Left renal pelvis (tissue), 4 donors: ENCODE measurements at places on chromosomes 1 and 21. TPM values are rescaled to one million over a fixed set of nuclear protein-coding genes. Genes with fewer than 3 reads are reported as not detected.
A peak's percentile ranks its signal among the peaks of the same experiment; 100 is the strongest.

DNA sequence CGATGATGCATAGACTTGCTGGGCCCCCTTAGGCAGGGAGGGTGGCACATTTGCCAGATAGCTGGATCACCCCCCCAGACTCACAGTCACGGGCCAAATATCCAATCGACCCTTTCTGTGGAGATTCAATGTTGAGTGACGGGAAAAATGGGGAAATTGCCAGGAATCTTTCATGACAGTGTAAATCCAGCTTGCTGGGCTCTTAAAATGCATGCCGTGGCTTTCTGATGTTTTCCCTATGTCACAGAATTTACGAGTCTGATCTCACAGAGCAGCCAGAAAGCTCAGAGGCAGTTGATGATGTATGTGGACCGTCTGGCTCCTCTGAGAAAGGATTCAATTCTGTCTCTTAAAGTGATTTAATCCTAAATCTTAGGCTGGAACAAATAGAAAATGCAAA, 150.1 kb upstream of the ZNF644 start:
- DNase-seq = peak; percentile 65

NBPF4 gene
- not detected for polyA plus RNA-seq

- DNase-seq = no peak
Observed at GRCh38 chr1:15386164-15386749, 23.4 kb upstream of the EFHD2 start.

ANKRD13C gene
- 27.7 TPM for polyA plus RNA-seq

GRCh38 chr1:158771950-158772866, at the start of gene OR6N1:
Gene OR6N1 (minus strand): TSS chr1:158772195. CDS start chr1:158766682, 5,513 bp downstream.
- no peak for DNase-seq

DNA sequence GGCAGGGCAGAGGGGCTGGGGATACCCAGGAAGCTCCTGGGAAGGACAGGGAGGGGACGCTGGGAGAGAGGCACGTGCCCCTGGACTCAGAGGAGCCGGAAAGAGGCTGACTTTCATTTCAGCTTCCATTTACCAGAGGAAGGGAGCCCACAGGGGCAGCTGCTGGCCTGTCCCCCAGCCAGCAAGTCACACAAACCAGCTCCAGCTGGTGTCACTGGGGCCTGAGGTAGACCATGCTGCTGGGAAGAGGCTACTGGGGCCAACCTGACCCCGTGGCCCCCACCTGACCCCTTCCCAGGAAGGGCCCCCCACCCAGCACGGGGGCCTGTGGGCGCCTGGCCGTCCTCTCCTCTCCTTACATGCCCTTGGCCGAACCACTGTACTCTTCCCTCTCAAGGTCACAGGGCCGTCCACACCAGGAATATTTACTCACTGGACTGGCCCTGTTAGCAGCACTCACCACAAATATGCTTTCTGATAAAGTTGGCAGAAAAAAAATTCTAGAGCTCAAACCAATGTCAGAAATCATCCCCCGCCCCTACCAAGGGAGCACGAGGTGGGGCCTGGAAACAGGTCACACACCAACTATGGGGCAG, 110.5 kb downstream of the CASZ1 start:
- no peak for DNase-seq

DNA sequence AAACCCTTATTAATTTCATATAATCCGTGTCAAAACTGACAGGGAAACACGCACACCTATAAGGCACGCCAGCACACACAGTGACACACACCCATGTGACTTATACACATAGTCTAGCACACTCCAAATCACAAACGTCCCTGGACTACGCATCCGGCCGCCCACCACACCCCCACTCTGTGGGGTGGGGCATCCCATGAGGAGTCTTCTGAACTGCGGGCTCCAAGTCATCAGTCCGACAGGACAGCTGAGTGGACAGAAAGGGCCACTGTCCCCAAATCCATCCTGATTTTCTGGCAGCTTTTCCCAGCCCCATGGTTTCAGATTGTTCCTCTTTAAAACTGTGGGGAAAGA, 829 bp downstream of the PEA15 start:
- no peak for DNase-seq

DNA sequence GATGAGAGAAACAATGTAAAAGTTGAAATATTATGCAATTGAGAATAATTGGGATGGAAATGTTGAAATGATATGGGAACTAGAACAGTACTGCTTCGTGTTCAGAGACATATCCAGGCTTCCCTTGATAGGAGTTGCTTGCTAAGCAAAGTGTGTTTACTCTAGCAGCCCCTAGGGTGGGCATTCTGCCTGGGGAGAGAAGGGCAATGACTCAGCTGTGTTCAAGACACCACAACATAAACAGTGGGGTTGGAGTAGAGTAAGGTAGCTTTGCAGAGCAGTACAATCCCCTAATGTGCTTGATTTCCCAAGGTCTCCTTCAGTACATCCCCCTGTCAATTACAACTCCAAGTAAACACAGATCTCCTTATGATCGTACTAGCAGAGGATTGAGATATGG, 4.8 kb upstream of the PCNX2 start:
- DNase-seq = no peak

- no peak for DNase-seq
Observed at GRCh38 chr21:42618707-42619102, 34.7 kb upstream of the PDE9A start.

GPR157 gene
- polyA plus RNA-seq = 2.0 TPM
